Left ventricle myocardium inferior (tissue), 1 donor: ENCODE measurements at places on chromosomes 4 and X.

DNA sequence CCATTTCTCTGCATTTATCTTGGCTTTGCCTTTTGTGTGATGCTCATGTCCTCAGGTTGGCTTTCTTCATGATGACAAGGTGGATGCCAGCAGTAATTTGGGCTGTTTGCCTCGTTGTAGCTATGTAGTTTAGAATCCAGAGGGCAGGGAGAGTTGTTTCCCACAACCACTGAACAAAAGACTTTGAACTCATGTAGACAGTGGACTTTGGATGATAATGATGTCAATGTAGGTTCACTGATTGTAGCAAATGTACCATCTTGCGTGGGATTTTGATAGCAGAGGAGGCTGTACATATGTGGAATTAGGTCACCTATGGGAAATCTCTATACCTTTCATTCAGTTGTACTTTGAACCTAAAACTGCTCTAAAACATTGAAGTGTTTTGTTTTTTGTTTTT, 41.3 kb downstream of the MND1 start:
- no peak for DNase-seq

- DNase-seq: no peak
Observed at GRCh38 chr4:142719854-142720541, 126.1 kb downstream of the INPP4B start.

- DNase-seq: no peak
Observed at GRCh38 chr4:40617872-40618271, 11.8 kb downstream of the RBM47 start.

DNA sequence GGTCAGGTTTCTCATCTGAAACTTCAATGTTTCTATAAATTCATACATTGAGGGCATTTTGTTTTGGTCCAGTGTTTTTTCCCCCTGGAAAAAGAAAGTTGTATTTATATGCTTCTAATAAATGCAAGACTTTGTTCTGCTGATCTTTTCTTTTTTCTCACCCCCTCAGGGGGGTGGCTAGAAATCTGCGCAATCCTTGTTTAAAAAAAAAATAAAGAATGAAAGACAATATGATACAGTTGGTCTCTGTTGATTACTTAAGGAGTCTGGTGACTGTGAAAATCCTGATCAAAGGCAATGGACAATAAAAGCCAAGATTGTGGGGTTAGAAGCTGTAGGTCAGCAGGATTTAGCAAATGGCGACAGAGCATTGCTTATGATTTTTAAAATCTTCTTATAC, 180.5 kb downstream of the KIT start:
- no peak for DNase-seq

DNA sequence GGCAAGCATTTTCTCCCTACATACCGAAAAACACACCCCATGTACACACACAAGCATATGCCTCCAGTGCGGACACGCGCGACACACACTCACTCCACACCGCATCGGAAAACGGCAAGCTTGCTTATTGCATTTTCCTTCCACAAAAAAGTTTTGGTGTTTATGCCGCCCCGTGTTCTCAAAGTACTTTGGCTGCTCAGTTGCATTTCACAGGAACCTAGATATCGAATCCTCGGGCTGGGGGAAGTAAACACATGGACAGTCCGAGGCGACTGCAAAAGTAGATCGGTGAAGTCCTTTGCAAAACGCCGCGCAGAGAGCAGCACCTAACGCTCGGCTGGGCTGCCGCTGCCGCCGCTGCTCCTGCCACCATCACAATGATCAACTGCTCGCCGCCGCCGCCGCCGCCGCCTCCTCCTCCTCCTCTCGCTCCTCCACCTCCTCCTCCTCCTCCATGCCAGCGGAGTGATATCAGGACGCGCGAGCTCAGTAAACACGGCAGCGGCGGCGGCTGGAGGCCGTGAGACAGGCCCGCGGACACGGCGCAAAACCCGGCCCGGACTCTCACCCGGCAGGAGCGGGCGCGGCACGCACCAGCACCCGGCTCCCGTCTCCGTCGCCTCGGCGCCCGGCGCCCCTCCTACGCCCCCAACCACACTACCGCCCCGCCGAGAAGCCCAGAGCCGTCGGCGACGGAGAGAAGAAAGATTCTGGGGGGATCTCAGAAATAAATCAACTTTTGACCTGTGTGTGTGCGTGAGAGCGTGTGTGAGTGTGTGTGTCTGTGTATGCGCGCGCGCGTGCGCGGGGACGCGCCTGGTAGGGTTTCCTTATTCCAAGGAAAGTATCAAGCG, at the start of gene MAML3:
MAML3 (minus strand) TSS at position 467 of the 854 bp plus-strand sequence. CDS start 857 bp downstream, outside the sequence.
- DNase-seq: peak; percentile 96

DNA sequence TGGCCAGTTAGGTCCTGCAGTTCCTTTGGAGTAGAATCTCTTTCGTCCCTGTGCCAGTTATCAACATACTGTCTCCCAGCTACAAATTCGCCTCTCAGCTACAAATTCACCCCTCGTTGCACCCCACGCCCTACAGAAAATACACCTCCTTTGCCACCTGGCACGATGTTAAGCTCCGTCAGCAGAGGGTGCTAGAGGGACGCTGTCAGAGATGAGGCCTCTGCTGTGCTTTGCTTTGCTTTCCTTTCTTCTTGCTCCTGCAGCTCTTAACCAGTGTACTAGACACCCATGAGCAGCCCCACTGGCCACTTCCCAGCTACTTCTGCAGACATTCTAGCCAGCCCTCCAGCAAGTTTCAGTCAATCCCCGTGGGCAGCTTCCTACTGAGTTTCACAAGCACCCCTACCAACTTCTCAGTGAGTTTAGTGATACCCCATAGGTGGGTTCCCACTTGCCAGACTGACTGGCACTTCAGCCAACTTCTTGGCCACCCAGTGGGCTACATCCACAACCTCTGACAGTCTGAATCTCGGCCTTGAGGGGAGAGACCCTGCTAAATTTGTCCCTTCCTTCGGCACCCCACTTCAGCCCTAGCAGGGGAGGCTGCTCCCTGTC, 21.8 kb downstream of the HAUS3 start:
- peak; percentile 59 for DNase-seq
